Cortex of kidney (tissue), 1 donor: ENCODE measurements at places on chromosomes 13 and 19.

- DNase-seq = no peak
Measured at GRCh38 chr13:110001670-110002275, 215.4 kb upstream of the IRS2 start.

DNA sequence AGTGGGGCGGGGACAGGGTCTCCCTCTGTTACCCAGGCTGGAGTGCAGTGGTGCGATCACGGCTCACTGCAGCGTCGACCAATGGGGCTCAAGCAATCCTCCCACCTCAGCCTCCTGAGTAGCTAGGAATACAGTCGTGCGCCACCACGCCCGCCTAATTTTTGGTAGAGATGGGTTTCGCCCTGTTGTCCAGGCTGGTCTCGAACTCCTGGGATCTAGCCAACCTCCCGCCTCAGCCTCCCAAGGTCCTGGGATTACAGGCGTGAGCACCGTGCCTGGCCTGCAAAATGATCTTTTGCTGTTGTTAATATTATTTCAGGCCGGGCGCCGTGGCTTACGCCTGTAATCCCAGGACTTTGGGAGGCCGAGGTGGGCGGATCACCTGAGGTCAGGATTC lies 621 bp upstream of the TGDS start:
- no peak for DNase-seq

- no peak for DNase-seq
Measured at GRCh38 chr19:45446295-45446694, 21.5 kb upstream of the FOSB start.

DNA sequence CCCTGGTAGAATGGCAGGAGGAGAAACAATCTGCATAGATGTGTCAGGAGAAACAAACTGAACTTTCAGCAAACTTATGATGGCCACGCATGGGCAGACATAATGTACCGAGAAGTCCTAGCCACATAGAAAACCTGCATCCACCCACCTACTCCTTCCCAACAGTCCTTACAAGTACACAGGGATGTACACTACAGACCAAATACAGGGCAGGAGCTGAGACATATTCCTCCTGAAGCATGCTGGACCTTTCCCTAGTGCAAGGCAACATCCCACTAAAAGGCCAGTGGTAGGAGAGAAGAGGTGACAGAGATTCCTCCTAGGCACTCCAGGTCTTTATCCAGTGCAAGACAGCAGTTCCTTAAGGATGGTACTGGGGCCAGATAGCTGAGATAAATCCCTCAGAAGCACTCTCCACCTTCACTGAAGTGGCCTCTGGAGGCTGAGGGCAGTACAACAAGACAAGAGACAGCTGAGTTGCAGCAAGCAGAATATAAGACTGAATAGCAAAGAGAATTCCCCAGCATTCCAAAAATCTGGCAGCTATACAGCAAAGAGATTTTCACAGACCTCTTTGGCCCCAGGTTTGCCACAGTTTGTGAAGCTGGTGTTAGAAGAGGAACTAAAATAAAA lies 18.3 kb downstream of the VWA8 start:
- no peak for DNase-seq

- no peak for DNase-seq
Measured at GRCh38 chr19:7792281-7792680, 29.2 kb downstream of the CLEC4M start.

DNA sequence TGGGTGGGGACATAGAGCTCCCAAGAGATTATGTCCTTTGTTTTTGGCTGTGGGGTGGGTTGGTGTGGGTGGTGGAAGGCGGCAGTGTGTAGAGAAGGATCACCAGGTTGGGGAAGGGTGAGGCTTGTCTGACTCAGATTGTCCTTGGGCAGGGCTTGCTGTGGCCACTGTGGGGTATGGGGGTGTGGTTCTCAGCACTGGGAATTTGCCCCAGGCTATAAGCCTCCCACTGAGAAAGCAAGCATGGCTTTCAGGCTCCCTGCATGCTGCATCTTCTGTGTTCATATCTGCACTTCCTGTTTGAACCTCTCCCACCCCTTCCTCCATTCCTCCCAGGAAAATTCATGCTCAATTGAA lies 34.9 kb downstream of the DNAJC15 start:
- DNase-seq = no peak

DNA sequence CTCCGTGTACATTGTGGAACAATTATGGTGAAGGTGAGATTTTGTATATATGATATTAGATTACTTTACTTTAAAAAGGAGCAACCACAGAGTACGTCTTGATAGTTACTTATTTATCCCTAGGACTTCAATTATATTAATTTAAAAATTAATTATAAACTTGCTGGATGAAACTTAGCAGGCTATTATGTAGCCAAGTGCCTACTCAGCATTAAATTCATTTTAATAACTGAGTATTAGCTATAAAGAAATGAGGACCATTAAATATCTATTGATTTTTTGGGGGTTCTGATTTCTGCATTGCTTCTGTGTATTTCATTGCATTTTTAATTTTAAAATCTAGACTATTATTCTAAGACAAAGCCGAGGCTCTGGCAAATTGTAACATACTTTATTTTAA lies 109.4 kb downstream of the HS6ST3 start:
- no peak for DNase-seq

DNA sequence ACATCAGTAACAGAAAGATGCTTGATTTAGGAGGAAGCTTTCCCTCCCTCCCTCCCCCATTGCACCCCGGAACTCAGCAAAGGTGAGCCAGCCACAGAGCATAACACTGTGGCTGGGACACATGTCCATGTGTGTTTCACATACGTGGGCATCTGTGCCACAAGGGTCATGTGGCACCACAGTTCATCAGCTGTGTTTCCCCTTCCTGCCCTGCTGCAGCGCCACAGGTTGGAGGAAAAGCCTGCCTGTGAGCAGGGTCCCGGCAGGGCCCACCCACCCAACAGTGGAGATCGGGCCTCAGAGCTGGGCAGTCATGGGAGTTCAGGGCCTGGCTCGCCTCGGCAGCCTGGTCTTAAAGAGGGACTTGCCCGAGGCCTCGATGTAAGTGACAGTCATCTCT lies 2.8 kb downstream of the ACP5 start:
- DNase-seq = no peak

DNA sequence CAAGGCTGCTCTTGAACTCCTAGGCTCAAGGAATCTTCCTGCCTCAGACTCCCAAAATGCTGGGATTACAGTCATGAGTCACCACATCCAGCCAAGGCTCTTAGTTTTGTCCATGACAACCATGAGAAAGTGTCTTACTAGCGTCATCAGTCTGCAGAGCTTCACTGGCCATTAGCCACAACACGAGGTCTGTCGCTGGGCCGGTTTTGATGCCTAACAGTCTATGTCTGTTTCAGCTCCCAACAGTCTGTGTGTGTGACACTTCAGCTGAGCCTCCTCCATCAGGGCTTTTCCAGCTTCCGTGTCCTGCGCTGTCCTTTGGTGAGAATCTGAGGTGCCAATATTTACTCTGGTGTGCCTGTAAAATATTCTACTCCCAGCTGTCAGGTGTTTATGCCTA lies 47.6 kb downstream of the CEP89 start:
- DNase-seq = no peak

GRCh38 chr19:50198431-50199258 lies 4.8 kb upstream of the MYH14 start:
- DNase-seq = no peak

DNA sequence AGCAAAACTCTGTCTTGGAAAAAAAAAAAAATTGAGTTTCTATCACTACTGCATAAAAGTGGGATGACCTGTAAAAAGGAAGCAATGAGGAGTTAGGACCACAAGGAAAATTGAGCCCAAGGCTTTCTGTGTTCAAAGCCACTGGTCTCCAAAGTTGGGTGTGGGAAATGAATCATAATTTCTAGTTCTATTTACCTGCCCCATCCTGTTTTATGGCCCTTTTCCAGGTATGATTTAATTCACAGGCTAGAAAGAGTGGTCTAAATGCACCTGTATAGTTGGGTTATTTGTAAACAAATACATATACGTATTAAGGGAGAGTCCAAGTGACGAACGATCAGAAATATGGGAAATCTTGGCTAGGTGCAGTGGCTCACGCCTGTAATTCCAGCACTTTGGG lies 5.9 kb upstream of the DCAF15 start:
- DNase-seq = no peak

GRCh38 chr13:42894765-42895243 lies 97.2 kb downstream of the EPSTI1 start:
- DNase-seq = no peak
